ENCODE measurements at places on chromosomes 11 and 22. TPM values are rescaled to one million over a fixed set of nuclear protein-coding genes. Genes with fewer than 3 reads are reported as not detected.

DNA sequence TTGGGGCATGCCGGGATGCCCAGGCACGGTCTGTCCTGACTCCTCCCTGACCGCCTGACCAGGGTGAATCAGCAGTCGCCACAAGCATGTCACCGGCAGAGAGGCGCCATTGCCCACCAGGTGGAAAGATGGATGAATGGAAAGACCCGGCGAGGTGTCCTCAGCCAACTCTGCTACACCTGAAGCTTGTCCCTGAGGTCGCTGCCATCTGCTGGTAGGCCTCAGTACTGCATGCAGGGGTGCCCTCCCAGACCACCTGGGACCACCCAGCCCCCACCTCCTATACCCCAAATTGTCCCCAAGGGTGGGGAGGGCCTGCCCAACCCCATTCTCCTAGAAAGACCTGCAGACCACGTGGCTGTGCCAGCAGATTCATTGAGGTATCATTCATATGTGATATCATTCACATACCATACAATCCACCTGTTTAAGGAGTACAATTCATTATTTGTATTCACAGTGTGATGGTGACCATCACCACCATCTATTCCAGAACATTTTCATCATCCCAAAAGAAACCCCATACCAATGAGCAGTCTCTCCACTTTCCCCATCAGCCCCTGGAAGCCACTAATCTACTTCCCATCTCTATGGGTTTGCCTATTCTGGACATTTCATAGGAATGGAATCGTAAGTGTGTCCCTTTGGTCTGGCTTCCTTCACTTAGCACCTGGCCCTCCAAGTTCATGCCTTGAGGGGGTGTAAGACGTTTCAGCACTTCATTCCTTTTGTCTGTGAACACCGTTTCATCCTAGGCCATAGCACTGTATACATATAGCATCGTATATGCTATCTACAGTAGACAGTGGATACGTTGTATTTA is 17.5 kb downstream of the FGF3 start:
- DNase-seq, result no peak

GRCh38 chr11:133832991-133833897 is 12.1 kb downstream of the SPATA19 start:
- DNase-seq, result no peak

DNA sequence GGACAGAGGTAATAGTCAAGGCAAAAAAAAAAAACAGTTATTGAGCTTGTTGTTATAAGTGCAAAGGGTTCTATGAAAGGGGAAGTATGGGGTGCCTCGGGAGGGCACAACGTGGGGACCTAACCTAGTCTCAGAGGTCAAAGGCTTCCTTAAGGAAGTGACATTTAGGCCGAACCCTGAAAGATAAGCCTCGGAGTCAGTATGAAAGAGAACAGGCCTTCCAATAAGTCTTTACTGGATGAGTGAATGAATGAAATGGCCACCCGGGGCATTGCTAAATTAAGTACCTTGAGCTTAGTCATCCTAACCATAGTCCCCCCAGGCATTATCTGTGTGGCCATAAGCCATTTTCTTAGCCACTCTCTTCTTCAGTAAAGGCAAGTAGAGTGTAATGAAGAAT is 19.7 kb downstream of the FLI1 start:
- peak; percentile 40 for DNase-seq

Gene KIAA0930
- 68.7 TPM for total RNA-seq

DNA sequence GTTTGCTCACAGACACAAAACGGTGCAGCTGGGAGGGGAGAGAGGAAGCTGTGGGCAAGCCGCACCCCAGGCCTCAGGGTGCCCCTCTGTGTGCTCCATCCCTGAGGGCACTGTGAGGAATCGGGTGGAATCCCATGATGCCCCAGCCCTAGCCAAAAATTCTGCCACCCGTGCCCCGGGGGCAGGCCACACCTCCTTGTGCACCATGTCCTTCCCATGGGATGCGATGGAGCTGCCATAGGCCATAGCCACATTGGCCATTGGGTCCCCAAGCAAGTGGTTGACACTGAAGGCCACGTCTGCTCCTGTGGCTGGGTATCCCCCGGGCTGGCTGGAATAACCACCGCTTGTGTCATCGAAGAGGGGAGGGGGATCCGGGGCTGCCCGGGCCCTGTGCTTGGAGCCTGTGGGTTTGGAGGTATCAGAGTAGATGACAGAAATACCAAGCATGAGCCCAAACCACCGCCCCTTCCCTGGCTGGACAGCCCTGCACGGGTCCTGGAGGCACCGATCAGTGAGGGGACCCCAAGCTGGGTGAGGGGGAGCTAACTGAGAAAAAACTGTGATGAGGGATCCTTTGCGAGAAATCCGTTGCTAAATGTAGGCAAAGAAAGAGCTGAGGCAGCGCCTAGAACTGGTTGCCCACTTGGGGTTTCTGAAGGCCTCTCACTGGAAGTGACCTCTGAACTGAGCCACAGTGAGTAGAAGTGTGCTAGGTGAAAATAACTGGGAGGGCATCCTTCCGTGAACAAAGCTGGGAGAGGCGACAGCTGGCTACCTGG is 863 bp downstream of the YIF1A start:
- DNase-seq, result no peak

- no peak for DNase-seq
These were observed 8.4 kb downstream of the TSPAN32 start for GRCh38 chr11:2310073-2310785.

Gene GLB1L3
- total RNA-seq, result under 0.01 TPM

DNA sequence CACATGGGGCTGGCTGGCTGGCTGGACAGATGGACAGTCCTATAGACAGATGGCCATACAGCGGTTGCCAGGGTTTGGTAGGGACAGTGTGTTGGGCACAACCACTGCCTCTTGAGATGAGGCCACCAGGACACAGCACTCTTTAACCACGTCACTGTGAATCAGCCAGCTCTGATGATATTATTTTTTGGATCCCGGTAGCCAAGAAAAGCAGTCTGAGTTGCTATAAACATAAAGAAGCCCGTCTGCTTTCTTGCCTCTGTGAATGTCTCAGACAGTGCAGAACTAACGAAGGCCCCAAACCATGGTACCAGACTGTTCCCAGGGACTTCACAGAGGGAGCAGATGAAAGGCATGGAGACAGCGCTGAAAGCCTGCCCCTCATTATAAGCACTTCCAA is 115.9 kb upstream of the CSNK2A3 start:
- no peak for DNase-seq

DNA sequence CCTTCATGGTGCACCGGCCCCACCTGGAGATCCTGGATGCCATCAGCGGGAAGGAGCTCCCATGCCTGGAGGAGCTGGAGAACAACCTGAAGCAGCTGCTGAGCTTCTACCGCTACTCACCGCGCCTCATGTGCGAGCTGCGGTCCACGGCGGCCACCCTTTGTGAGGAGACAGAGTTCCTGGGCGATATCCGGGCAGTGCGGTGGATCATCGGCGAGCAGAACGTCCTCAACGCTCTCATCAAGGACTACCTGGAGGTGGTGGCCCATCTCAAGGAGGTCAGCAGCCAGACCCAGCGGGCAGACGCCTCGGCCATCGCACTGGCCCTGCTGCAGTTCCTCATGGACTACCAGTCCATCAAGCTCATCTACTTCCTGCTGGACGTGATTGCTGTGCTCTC is 59.2 kb downstream of the SYT13 start:
- no peak for DNase-seq

Gene OR52E8
- total RNA-seq, result not detected

DNA sequence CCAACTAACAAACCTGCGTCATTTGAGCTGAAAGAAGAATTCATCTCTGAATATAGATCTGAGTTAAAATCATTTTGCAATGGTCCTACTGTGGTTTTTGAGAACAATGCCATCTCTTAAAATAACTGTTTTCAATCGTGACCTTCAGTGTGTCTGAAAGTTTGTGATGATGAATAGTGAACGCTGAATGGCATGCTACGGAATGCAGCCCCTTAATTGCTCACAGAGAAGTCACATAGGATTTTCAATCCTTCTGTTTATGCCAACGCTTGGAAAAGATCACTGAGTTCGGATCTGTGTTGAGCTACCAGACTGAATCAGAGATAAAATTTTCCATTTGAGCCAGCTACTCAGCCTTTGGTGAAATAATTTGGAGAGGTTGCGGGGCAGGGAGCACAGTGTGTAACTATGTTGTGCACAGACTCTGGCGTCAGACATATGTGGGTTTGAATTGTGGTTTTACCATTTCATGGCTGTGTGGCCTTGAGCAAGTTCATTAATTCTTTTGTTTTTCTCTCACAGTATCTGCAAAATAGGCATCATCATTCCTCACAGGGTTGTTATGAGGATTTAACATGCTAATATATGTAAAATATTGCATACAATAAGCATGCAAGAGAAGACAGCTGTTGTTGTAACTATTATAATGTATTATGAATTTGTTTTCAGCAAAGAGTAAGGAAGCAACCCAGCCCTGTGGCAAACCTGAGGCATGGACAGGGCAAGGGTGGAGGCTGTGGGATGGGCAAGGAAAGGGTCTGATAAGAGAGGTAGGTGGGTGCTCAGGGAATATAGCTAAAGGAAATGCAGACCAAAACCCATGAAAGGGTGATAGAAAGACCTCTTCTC is 679.9 kb downstream of the KCNA4 start:
- DNase-seq, result no peak

GRCh38 chr11:128852327-128853023 is 14.6 kb downstream of the KCNJ1 start:
- DNase-seq, result no peak

- DNase-seq, result no peak
These were observed 6.5 kb downstream of the VSTM5 start for GRCh38 chr11:93843906-93844305.

Gene IFITM2
- 200 TPM for total RNA-seq

Gene PRG3
- not detected for total RNA-seq
